NCI-H2171 treated with DMSO at 0.1 percent for 48 hours (cell line): ENCODE measurements at places on chromosomes 6 and 20.
A peak's percentile ranks its signal among the peaks of the same experiment; 100 is the strongest.

GRCh38 chr6:138162111-138162954 lies 594 bp downstream of the ARFGEF3 start:
- peak; percentile 93 for DNase-seq

DNA sequence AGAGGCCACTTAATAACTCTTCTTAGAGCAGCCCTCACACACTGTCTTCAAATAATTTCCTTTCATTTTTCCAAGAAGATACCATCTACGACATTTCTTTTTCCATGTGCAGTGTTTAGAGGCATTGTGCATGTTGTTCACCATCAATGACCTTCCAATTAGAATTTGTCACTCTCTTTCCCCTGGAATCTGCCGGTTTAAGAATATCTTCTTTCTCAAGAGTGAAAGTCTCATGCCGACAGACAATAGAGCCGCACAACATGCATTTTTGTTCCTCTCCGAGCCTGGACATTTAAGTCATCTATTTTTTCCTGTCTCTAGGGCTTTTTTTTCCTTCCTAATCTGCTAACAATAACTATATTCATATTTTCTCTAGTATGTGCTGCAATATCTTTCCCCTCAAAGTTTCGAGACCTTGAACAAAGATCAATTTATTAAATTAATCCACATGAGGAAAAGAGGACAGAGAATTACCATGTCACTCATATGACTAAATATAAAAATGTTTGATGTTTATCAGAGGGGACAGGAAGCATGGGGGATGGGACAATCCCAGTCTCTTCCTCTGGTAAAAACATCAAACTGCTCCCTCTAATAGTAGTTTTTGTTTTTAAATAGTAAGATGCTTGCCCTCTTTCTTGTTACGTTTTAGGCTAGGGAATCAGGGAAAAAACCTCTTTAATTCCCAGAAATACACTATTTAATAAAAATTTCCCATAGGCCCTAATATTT lies 893.4 kb downstream of the C6orf118 start:
- DNase-seq = no peak

- no peak for DNase-seq
These were observed 579.5 kb downstream of the LMBRD1 start for GRCh38 chr6:69217343-69217742.

GRCh38 chr6:54646069-54646950 lies 200.3 kb upstream of the FAM83B start:
- DNase-seq = no peak
